ENCODE measurements at places on chromosomes 2 and 18.

DNA sequence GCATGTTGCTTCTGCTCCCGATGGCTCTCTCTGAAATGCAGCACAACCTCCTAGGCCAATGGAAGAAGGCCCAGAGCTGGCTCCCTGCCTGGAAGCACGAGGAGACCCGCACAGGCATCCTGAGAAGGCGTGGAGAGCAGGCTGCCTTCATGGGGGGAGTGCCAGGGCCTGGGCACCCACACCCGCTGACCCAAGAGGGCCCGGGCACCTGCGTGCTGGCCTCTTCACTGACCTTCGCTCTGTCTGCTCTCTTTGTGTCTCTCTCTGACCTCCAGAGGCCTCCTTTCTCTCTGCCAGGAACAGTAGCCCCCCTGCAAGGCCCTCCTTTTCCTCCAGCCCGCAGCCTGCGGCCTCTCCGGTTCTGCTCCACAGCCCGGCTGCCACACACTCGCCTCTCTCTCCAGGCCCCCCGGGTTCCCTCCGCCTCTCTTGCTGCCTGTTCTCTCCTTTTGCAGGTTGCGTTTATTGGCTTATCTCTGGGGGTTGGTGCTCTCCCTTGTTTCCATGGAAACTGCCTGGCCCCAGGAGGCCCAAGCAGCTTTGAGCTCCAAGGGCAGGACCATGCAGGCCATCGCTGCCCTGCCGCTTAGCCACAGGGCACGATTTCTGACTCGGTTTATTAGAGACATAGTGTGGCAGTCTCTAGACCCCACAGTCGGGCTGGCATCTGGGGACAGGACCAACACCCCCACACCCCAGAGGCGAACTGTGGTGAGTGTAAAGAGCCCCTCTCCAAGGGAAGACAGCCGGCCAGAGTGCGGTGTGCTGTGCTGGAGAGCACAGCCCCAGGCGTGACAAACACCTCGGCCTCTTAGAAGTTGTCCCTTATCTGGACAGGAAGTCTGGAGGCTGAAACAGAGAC lies 1.7 kb downstream of the MZT2B start:
- DNase-seq, result no peak

GRCh38 chr2:143015656-143016055 lies 113.6 kb upstream of the ARHGAP15 start:
- no peak for DNase-seq

DNA sequence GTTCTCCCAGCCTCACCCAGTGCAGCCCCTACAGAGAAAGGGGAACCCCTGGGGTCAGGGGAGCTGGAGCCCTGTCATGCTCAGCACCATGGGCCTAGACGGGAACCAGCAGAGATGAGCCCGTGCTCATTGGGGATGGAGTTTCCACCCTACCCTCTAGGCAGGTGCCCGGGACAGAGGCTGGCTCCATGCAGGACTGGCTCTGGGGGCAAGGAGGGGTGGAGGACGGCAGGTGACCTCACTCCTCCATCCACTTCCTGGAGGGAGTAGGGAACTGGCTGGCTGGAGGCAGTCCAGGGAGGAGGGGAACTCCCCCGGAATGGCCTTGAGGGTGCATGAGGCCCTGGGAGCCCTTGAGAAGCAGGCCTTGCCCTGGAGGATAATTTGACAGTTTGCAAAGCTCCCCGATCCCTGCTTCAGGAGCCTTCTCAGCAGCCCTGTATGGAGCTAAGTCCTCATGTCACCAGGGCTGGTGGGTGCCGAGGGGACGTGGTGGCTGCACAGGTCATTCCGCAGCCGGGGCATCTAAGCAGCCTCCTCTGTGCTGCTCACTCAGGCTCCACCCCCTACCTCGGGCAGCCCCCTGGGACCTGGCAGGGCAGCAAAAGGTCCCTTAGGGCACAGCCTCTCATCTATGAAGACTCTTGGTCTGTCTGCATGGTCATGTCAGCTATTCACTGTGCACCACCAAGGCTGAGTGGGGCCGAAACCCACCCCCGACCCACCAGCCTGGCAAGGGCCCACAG lies 2.1 kb downstream of the NEURL3 start:
- no peak for DNase-seq

GRCh38 chr2:46699934-46700256 lies 215.7 kb downstream of the MCFD2 start:
- no peak for DNase-seq

DNA sequence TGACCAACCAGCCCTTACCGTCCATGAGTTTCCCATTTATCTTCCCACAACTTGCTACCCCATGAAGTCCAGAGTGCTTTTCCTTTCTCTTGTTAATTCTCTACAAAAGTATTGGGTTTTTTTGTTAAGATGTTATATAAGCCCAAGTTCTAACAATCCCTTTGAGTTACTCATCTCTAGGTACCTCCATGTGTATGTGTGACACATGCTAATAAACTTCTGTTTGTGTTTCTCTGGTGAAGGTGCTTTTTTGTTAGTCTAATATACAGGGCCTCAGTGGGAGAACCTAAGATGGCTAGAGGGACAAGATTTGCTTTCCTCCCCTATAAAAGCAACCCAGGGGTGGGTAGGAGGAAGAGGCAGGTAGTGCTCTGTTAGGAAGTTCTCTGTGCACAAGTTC lies 31.8 kb upstream of the RMDN2 start:
- DNase-seq, result no peak

GRCh38 chr2:2056531-2056930 lies 274.5 kb downstream of the MYT1L start:
- no peak for DNase-seq

DNA sequence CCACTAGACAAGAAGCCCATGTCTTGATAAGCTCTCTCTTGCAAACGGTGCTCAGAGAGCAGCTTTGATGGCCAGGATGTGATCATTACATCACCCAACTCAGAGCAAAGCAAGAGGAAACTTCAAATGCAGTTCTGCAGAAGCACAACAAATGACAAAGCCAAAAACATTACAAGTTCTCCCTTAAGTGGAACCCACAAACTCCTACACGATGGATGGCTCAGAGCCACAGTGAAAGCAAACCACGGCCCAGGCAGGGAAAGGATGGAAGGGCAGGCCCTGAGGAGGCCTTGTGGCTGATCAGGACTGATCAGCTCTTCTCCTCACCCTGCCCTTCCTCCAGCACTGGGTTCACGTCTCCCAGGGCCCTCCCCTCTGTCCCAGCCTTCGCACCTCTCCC lies 326.4 kb downstream of the EIPR1 start:
- DNase-seq, result no peak

GRCh38 chr2:69227716-69228115 lies 159.3 kb downstream of the GFPT1 start:
- DNase-seq, result no peak

GRCh38 chr2:36427790-36428243 lies 72.2 kb downstream of the CRIM1 start:
- DNase-seq, result peak; percentile 26

DNA sequence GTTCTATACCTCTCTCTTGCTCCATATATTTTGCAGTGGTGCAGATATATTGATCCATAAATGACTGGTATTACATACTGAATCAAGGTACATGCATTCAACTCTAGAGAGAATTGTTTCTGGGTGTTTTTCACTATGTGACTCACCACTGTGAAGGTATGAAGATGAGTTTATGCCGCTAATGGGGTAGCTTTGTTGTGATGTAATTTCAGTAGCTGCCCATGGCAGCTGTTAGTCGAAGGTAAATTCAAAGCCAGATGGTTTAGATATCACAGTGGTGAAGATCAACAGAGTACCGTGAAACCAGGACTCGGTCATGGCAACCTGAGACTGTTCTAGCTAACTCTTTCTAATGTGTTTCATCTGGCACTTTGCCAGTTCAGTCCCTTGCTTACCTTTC lies 50.4 kb downstream of the PKP4 start:
- no peak for DNase-seq

GRCh38 chr2:18701981-18702380 lies 112.6 kb upstream of the NT5C1B start:
- peak; percentile 15 for DNase-seq

DNA sequence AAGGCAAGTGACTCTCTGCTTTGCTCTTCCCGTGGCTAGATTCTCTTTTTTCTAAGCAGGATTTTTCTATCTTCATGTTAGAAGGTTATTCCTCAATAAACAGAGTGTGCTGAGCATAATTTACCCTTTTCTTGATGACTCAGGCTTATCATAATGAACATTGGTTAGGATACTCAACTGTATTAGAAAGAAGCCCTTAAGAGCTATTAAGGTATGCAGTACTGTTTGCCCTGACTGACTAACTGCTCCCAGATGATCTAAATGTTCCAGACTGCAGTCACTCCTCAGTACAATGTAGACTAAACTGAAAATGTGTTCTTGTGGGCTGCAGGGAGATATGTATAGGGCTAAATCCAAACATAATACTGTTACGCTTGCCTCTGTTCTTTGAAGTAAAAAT lies 687.8 kb downstream of the NUP35 start:
- DNase-seq, result no peak

DNA sequence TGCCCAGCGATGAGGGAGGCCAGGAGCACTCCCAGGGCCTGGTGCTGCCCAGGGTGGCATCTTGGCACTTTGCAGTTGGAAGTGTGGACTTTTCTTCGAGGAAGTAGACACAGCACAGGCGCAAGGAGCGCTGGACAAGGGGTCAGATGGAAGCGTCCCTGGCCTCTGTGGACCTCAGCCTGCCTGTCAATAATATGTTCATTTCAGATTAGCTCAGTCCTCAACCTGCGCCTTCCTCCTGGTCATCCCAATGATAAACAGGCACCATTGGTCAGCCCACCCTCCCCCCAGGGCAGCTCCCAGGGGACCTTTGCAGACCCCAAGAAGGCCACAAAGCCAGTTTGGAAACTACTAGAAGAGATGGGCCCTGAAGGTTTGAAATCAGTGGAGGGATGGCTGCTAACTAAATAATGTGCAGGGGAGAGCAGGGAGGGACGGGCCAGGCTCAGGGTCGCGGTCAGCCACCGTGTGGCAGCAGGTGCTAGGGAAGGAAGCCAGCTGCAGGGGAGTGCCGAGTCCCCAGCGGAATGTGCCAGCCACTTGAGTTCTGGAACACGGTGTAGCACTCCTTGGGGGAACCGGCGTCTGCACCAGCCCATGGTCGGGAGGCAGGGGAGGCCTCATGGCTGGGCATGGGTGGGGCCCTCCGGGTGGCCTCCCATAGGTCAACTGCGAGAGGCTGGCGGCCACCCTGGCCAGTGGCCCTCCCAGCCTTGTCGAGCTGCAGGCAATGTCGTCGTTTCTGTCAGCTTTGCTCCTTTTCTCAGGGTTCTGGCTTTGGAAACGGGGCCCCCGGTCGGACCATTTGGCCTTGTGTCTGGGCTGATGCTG lies 59.9 kb downstream of the ADI1 start:
- DNase-seq, result no peak

DNA sequence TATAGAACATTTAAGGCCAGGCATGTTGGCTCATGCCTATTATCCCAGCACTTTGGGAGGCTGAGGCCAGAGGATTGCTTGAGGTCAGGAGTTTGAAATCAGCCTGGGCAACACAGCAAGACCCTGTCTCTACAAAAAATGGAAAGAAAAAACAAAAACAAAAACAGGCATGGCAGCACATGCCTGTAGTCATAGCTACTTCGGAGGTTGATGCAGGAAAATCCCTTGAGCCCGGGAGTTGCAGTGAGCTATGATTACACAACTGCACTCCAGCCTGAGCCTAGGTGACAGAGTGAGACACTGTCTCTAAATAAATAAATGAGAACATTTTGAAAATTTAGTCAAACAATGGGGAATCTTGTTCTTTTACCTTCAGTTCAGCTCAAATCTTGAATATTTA lies 12.1 kb upstream of the YES1 start:
- no peak for DNase-seq

GRCh38 chr2:239130786-239131325 lies 270.0 kb downstream of the HDAC4 start:
- DNase-seq, result no peak

DNA sequence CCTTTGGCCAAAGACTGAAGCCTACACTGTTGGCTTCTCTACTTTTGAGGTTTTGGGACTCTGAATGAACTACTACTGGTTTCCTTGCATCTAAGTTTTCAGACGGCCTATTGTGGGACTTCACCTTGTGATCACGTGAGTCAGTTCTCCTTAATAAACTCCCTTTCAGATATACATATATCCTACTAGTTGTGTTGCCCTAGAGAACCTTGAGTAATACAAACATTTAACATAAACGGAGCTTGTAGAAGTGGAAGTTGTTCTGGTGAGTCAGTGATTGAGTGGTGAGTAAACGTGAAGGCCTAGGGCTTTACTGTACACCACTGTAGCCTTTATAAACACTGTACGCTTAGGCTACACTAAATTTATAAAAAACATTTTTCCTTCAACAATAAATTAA lies 107.2 kb upstream of the CDH2 start:
- DNase-seq, result peak; percentile 54

- DNase-seq, result no peak
These were observed 67.4 kb downstream of the BIN1 start for GRCh38 chr2:127039387-127040031.

GRCh38 chr2:218861645-218862318 lies 2.2 kb downstream of the WNT6 start:
- no peak for DNase-seq

GRCh38 chr2:61085883-61086282 lies 20.2 kb downstream of the SANBR start:
- DNase-seq, result no peak

DNA sequence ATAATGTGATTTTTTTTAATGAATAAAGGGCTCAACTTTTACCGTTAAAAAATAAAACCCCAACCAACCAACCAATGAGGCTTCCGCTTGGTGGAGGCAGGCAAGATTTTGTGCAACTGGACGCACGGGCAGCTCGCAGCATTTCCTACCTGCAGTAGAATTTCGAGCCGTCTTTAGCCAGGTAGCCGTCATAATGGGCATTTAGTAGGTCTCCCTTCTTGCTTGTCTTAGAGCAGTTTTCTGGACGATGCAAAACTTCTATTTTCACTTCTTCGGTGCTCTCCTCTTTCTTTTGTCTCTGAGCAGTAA lies 316 bp downstream of the FKBP7 start:
- DNase-seq, result peak; percentile 59

- DNase-seq, result no peak
These were observed 273.3 kb downstream of the NDUFA10 start for GRCh38 chr2:239751679-239752355.

- DNase-seq, result no peak
These were observed 65.7 kb upstream of the GLI2 start for GRCh38 chr2:120669971-120670370.

DNA sequence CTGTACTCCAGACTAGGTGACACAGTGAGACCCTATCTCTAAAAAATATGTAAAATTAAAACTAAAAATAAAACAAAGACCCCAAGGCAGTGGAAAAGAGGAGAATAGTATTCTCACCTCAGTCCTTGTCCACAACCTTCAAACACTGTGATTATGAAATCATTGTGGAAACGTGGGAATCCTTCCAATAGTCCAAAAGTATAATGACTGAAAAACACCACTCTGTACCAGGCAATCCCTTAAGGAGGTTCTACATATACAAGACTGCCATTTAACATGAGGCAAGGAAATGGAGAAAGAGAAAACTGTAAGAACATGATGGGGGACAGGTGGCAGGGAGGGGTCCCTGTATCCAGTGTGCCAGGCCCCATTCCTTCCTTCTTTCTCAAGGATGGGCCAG lies 66.1 kb downstream of the ACVR1 start:
- DNase-seq, result peak; percentile 12

DNA sequence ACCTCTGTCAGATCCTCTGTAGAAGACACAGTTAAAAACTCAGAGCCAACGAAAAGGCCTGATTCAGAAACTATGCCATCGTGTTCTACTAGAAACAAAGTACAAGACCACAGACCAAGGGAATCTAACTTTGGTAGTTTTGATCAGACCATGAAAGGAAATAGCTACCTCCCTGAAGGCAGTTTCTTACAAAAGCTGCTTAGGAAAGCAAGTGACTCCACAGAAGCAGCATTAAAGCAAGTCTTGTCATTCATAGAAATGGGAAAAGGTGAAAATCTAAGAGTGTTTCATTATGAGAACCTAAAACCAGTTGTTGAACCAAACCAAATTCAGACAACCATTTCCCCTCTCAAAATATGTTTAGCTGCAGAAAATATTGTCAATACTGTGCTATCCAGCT lies 58.2 kb downstream of the FSIP2 start:
- DNase-seq, result no peak
